Stimulated activated CD4-positive, alpha-beta T cell treated with anti-CD3 and anti-CD28 coated beads, Interleukin-15, amount 100 ng/mL, for 1 hour (primary cell): ENCODE measurements at places on chromosomes 3 and 15.

GRCh38 chr3:40079847-40080240, 229.7 kb upstream of the EIF1B start:
- no peak for DNase-seq

DNA sequence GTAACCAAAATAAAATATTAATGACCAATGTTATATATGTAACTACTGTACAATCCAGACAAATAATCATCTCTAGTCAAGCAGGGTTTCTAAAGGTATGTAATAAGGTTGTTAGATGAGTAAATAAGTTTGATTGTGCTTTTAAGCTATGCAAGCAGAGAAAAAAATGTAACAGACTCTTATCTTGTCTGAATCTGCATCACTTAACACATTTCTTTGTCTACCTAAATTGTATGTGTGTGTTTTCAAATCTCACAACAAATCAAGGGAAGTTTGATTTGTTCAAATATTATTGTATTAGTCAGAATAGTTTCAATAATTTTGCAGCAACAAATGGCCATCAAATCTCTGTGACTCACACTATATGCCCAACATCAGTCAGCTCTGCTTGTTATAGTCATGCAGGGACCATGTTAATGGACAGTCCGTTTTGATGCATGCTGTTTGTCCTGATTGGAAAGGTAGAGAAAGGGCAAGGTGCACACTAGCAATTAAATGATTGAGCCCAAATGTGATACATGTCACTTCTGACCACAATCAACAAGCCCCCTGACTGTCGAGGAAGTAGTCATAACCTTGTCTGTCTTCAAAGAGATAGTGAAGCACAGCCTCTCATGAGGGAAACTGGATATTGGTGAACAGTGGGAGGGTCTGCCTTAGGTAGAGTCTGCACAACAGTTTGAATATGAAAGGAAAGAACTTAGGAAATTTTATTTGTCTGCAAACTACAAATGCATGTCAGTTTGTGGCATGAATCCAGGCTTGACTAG, 349.4 kb upstream of the SATB1 start:
- DNase-seq, result no peak

GRCh38 chr3:30044515-30044914, 561.9 kb upstream of the TGFBR2 start:
- DNase-seq, result no peak

- no peak for DNase-seq
These were observed 186.4 kb downstream of the ADAMTS9 start for GRCh38 chr3:64501298-64501906.

DNA sequence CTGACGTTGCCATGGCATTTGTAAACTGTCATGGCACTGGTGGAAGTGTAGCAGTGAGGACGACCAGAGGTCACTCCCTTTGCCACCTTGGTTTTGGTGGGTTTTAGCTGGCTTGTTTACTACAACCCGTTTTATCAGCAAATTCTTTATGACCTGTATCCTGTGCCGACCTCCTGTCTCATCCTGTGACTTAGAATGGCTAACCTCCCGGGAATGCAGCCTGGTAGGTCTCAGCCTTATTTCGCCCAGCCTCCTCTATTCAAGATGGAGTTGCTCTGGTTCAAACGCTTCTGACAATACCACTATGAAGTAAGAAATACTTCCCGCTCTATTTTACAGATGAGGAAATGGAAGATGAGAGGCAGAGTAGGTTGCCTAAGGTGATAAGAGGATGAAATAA, 16.6 kb downstream of the PAQR9 start:
- DNase-seq, result no peak

- no peak for DNase-seq
These were observed 30.3 kb upstream of the CPOX start for GRCh38 chr3:98623572-98624280.

DNA sequence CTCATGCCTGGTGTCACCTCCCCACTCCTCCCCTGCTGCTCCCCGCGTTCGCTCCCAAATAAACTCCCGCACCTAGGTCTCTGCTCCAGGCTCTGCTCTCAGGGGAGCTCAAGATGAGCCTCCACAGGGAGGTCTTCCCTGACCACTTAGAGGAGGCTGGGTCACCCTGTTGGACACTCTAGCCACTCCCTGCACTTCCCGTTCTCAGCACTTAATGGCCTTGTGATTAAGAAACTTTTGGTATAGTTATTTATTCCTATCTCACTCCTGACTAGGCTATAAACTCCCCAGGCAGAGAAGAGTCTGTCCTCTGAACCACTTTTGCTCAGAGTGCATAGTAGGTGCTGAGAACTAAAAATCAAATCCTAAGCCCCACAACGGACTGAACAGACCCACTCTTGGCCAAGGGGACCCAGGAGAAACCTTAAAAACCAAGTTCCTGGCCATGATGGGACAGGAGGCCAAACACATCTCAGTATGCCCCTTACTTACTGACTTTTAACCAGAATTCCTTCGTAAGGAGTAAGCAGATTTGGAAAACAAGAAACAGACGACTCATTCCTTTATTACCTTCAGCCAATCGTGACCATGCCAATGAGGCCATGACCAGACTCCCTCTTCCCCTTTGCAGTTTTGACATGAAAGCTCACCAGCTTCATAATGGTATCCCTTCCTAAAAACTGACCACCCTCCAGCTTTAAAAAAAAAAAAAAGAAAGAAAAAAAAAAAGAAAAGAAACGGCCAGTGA, 69.0 kb upstream of the HRH1 start:
- DNase-seq, result no peak

DNA sequence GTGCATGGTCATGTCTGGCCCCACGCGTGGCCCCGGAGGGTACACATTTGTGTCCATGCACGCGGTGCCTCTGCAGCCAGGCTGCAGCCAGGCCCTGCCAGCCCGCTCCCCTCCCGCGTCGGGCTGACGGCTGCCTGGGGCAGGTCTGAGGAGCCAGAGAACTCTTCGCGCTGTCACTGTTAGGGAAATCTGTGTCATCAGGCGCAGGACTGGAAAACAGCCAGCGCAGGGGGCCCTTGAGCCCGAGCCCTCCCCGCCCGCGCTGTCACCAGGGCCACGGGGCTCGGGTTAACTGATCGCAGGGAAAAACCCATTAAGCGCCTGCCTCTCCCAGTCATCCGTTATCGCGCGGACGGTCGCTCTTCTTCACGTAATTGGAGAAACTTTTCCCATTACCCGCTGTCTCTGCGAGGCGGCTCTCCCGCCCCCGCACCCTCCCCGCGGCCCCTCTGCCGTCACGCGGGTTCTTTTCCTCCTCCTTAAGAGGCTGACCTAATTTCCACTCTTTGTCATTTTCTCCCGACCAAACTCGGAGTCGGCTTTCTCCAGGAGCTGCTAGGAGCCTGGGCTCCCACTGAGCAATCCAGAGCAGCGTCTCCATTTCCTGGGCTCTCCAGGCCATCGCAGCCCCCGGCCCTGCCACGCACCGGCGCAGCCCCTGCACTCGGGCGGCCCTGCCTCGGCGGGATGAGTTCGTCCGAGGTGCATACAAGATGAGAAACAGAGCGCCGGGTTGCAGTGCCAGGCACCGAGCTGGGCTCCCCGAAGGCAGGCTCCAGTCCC, 57.5 kb upstream of the PRR23E start:
- no peak for DNase-seq

- DNase-seq, result no peak
These were observed 56.3 kb downstream of the PTPRG start for GRCh38 chr3:61617651-61618050.

DNA sequence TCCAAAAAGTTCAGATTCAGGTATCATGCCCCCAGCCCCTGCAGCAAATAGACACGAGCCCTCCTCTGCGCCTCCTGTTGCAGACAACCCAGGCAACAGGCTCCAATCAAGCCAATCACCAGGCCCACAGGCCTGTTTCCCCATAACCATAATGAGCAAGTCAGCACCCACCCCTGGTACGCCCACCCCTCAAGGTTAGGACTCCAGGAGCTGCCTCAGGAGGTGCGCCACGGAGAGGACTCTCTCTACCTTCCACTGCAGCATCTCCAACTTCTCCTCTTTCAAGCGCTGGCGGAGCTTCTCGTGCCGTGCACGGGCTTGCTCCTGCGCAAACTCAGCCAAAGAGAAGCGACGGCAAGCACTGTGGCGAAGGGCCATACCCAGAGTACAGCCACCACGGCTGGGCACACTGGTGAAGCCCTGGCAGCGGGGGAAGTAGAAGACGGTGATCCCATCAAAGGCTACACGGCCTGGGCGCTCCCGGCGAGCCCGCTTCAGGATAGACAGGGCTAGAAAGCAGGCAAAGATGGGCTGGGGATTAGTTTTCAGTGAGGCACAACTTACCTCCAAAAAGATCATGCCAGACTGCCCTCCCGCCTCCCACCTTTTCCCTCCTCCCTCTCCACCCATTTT, 8.5 kb downstream of the CSRNP1 start:
- DNase-seq, result no peak

GRCh38 chr15:94414916-94415315, 183.6 kb downstream of the MCTP2 start:
- DNase-seq, result no peak

- DNase-seq, result no peak
These were observed 13.3 kb upstream of the HHLA2 start for GRCh38 chr3:108283006-108283405.

DNA sequence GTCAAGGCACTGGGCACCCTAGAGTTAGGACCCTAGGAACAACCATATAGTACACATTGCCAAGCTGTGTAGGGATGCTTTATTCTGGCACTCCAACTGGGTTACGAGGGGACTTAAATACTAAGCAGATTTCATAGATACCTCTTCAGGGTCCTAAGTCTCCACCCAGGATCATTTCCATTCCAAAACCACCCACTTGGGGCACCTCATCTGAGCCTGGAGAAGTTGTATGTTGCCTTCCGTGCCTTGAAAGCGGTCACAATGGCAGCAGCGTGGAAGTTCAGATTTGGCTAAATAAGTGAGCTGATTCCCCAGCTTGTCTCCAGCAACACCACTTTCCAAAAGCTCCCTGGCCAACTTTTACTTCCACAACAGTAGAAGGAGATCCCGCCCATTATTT, 4.6 kb downstream of the TMEM202 start:
- DNase-seq, result no peak

GRCh38 chr3:43286841-43287499, 630 bp downstream of the SNRK start:
- DNase-seq, result peak; percentile 14

GRCh38 chr15:57114070-57114469, 195.6 kb downstream of the TCF12 start:
- no peak for DNase-seq

DNA sequence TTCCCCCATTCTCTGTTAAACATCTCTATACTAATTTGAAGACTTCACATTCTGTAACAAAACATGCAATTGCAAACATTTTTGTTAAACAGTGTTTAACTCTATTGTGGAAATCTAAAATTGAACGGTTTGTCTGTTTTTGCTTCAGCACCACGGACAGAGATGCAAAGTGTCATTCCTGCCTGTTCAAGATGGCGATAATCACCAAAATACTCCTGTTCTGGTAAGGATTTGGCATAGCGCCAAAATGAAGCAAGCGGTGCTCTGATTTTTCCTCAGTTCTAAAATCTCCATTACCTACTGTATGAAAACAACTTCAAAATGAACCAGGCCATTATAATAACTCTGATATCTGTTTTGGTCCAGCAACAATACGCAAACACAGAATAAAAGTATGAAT, 129.7 kb upstream of the TUSC7 start:
- DNase-seq, result no peak

- DNase-seq, result no peak
These were observed 31.9 kb upstream of the RPP14 start for GRCh38 chr3:58274027-58274614.

GRCh38 chr3:188706599-188706998, 465.2 kb upstream of the TPRG1 start:
- DNase-seq, result no peak

DNA sequence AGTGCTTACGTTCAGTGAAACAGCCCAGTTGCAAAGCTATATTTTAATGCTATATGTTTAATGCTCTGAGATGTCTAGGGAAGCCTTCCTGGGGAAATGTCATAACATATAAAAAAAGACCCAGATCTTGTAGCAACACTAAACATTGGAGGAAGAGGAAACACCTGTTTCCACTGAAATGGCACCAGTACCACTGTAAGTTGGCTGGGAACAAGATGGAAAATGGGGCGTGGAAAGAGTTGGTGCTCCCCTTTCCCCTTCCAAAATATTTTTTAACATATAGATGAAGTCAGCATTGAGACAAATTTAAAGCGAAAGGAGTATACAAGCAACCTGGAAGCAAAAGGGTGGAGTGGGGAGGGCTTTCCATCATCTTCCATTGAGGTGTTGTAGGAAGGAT, 289.9 kb upstream of the COL8A1 start:
- no peak for DNase-seq

- DNase-seq, result no peak
These were observed 107.4 kb upstream of the HES1 start for GRCh38 chr3:194028434-194029004.

DNA sequence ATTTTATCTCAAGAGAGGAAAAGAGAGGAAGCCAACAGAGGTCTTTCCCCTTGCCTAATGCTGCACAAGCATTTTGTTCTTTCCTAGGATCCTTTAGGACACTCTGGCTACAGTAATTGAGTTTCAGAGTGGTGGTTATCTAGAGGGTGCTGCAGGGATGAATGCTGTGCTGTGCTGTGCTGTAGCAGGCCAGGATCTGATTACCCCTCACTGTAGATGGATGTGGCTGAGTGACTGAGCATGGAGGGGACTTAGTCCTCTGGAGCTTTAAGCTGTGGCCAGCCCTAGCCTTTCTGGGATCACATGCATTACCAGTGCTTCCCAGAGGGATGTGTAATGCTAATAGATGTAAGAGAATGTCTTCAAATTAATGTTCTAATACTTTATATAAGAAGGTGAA, 94.8 kb downstream of the SLC9A9 start:
- DNase-seq, result no peak

DNA sequence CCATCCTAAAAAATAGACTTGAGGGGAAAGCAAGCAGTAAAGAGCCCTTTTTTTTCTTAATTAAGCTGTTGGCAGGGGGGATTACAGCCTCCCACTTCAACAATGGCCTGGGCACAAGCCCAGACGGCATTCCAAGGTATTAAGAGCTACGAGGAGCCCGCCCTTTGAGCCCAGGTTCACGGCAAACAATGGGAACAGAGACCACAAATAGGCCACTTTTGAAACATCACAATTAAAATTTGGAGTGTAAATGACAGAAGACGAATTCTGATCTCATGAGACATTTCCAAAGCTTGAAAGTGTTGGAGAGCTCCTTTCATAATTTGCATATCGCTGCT, 8.9 kb downstream of the CHSY1 start:
- no peak for DNase-seq

DNA sequence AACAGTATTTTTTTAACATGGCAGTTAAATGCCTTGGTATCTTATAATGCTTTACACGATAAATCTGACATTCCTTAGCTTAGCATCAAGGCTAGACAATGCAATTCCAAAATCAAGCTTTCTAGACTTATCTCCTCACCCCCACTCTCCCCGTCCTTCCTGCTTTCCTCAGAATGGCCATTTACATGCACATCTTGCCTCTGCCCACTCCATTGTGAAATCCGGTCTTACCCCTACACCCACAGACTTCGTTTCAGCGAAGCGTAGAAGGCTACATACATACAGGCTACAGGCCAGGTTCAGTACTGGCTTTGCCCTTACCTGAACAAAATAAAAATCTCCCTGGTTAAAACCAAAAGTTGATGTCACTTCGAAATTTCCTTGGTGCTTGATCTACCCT, 58.6 kb upstream of the SLC12A8 start:
- no peak for DNase-seq

GRCh38 chr3:140416666-140417065, 261.2 kb upstream of the TRIM42 start:
- no peak for DNase-seq

- no peak for DNase-seq
These were observed 290.0 kb upstream of the THBS1 start for GRCh38 chr15:39290711-39291435.
